ENCODE measurements at places on chromosomes 5 and 9. TPM values are rescaled to one million over a fixed set of nuclear protein-coding genes. Genes with fewer than 3 reads are reported as not detected.
A peak's percentile ranks its signal among the peaks of the same experiment; 100 is the strongest.

GRCh38 chr9:107732781-107733522 is 243.4 kb upstream of the KLF4 start:
- peak; percentile 26 for DNase-seq

GRCh38 chr9:114791736-114792135 is 14.1 kb downstream of the TNFSF15 start:
- no peak for DNase-seq

DNA sequence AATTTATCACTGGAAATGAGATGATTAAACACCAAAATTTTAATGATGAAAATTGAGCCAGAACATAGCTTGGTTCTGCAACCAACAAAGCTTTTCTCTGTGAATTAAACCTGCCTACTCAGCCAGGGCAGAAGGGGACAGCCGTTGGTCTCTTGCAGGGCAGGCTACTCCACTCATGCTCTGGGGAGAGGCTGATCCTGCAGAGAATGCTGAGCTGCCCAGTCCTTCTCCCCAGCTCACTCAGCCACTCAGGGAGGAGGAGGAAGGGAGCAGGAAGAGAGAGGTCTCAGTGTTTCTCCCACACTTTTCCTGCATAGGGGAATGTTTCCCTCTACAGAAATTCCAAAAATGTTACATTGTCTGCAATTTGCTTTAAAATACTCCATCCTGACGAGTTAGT is 40.4 kb upstream of the HMHB1 start:
- no peak for DNase-seq

DNA sequence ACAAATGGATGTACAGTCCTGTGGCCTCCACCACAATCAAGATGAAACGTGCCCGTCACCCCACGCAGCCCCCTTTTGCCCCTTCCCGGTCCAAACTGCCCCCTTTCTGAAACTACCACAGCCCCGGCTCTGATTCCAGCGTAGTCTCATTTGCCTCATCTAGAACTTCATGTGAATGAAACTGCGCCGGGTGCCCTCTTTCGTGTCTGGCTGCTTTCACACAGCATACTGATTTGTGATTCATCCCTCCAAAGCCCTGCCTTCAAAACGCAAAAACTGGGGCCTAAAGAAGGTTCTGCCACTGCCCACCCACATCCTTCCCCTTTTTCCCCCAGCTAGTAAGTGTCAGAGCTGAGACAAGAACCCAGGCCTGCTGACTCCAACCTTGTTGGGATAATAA is 31.5 kb upstream of the NCS1 start:
- no peak for DNase-seq

DNA sequence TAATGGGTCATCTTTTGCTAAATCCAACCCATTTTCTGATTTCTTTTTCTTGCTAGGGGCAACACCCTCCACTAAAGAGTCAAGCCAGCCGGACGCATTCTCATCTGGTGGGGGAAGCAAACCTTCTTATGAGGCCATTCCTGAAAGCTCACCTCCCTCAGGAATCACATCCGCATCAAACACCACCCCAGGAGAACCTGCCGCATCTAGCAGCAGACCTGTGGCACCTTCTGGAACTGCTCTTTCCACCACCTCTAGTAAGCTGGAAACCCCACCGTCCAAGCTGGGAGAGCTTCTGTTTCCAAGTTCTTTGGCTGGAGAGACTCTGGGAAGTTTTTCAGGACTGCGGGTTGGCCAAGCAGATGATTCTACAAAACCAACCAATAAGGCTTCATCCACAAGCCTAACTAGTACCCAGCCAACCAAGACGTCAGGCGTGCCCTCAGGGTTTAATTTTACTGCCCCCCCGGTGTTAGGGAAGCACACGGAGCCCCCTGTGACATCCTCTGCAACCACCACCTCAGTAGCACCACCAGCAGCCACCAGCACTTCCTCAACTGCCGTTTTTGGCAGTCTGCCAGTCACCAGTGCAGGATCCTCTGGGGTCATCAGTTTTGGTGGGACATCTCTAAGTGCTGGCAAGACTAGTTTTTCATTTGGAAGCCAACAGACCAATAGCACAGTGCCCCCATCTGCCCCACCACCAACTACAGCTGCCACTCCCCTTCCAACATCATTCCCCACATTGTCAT is 72.0 kb downstream of the NUP214 start:
- no peak for DNase-seq

DNA sequence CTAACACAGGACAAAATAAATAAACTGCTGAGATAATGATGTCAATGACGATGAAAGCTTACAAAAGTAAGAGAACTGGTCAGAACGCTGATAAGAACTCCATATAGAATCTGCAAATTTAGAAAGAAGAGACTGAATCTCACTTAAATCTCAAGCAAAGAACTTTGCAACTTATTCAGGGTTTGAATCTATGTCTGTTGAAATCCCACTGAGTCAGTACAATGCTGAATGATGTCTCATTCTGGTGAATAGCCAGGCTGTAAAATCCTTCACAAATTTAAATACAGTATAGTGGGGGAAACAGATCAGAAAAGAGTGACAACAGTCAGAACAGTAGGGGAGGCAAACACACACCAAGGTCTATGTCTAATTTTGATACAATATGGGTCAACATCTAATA is 38.9 kb upstream of the NR3C1 start:
- no peak for DNase-seq

DNA sequence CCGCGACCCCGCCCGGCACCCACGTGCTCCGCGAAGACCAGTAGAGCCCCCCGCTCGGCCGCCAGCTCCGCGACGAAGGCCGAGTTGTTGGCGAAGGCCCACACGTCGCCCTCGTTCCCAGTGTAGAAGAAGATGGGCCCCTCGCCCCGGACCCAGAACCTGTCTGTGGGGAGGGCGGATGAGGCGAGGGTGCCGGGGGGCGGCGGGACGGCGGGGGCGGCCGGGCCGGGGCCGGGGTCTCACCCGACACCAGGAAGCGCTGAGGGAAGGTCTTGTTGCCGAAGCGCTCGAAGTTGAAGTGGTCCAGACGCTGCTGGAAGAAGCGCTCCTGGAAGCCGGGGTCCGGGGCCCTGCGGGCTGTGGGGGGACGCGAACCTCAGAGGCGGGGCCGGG is 317 bp downstream of the DPP7 start:
- DNase-seq: no peak

DNA sequence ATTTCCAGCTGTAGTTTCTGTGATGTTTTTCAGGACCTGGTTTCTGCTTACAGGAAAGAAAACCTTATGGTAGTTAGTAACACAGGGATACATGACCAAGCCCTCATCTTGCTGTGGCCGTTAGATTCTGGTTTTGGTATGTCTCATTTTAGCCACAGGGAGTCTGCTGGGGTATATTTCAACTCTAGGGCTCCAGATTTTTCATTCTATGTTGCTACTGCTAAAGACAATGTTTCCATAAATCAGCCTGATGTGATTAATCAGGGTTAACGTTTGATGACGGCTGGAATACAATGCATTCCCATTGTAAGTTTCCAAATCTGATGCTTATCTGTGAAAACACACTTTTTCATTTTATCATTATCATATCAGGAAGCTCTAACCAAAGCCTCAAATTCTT is 48.2 kb downstream of the P4HA2 start:
- no peak for DNase-seq

BTNL8 gene
- total RNA-seq: not detected

GARIN3 gene
- total RNA-seq: not detected

SLCO6A1 gene
- not detected for total RNA-seq

TAF11L5 gene
- total RNA-seq: not detected

All from kidney epithelial cell (primary cell).